NCI-H2029 treated with DMSO at 0.1 percent for 48 hours (cell line): ENCODE measurements at places on chromosomes 2 and 18.

GRCh38 chr2:176285321-176285720 lies 16.1 kb downstream of the MTX2 start:
- DNase-seq: no peak

DNA sequence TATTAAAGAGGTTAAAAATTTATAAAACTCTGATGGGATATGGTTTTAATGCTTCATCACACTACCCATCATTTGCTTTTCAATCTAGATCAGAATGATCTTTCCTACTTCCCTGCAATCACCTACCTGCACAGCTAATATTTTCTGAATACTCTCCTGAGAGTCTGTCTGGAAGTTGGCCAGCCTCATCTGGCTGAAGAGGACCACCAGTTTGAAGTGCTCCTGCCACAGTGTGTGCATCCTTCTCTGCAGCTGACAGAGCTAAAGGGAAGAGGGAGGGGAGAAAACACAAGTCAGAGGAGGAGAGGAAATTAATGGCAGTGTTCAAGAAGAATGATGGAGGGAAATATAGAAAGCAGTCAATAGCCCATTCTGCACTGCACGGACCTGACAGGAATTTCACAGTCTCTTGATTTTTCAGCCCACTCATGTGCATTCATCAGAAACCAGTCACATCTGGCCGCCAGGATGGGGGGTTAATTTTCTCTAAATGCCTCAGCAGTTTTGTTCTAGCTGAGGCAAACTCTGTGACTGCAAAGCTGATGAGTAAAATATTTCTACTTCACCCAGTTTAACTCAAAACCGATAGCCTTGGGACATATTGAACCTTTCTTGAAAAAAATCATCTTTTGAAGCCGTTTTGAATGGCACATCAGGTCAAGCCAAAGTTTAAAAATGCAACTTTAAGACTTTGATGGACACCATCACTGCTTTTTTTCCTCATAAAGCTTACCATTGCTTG lies 201.8 kb upstream of the KLHL14 start:
- DNase-seq: peak; percentile 48

DNA sequence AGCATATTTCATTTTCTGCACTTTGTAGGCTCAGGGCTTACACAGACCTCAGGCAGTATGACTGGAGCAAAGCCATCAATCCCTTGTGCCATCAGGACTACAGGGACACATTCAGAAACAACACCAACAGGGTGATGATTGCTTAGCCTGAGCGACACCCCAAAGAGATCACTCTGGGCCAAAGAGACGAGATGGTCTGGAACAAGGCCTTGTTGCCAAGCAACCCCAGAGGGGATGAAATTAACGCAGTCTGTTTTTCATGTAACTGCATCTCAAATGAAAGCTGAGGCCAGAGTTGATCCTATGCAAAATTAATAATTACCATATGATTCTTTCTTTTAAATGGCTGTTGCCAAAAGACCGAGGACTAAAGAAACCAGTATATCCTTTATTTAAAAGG lies 20.2 kb upstream of the B3GNT2 start:
- no peak for DNase-seq

DNA sequence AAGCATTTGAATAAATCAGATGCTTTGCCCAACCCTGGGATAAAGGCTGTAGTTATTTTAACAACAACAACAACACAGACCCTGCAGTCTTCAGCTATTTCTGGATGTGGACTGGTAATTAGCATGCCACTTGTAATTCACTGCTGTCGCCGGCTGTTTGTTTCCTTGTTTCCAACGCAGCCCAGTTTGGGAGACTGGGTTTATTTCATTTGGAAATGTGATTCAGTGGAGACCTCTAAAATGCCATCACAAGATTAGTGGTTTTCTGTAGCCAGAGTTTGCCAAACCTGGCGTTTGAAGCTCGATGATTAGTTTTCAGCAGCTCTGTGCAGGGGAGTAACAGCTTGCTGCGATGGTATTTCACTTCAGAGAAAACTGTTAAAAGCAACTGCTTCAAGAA lies 83.5 kb downstream of the LDLRAD4 start:
- DNase-seq: no peak

DNA sequence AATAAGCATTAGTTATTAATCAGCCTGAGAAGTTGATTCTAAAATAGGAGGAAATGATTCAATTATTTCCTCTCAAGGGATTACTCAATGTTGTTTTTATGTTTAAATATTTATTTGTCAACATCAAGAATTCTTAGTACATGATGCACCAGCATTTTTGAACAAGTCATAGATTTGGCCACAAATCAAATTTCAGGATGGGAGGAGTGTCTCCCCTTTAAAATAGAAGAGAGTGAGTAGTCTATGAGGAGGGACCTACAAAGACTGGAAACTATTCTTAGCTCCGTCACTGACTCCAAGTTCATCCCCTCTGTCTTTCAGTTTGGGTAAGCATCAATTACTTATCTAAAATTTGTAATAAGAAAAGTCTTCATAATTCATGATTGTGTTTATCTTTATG lies 18.6 kb upstream of the IL18R1 start:
- DNase-seq: no peak

DNA sequence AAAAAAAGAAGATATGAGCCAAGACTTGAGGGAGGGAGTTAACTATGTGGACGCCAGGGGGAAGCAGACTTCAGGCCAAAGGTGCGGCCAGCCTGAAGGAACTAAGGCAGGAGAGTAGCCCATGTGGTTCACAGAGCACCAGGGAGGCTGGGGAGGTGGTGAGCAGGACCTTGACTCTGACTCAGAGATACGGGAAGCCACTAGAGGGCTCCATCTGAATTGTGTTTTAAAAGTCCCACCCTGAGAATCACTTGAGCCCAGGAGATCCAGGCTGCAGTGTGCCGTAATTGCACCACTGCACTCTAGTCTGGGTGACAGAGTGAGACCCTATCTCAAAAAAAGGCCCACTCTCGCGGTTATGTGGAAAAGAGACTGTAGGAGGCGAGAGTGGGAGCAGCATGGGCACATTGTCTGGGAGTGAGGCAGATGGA lies 12.3 kb downstream of the CEP192 start:
- DNase-seq: no peak

GRCh38 chr2:75612862-75613243 lies 33.7 kb upstream of the MRPL19 start:
- no peak for DNase-seq

- no peak for DNase-seq
These were observed 93.6 kb downstream of the CRIM1 start for GRCh38 chr2:36449213-36449612.

DNA sequence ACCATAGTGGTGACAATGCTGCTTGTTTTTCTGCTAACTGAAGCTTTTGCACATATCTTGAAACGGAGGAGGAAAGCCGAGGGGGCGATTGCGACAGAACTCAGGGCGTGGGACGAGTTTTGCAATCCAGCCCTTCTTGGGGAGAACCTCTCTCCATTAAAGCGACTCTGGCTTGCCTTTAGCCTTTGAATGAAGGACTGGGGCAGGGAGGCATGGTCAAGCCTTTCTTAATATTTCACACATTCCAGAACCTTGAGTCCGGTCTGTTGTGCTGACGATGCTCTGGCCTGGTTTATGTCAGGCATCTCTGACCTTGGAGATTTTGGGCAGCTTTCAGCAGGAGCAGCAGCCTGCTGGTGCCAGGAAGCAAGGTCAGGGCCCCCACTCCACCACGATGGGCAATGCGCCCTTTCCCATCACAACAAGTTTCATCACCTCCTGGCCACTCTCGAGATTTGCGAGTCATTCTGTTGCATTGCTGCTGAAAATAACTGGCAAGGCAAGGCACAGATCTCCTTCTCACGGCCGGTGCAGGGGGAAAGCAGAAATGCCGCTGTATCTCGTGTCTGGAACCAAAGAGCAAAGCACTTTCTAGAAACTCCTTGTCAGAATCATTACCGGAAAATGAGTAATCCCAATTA lies 10.8 kb downstream of the EMILIN2 start:
- no peak for DNase-seq

- DNase-seq: no peak
These were observed 146.3 kb downstream of the GCA start for GRCh38 chr2:162490052-162490717.

- DNase-seq: no peak
These were observed 49.9 kb upstream of the CALCRL start for GRCh38 chr2:187497858-187498463.

- no peak for DNase-seq
These were observed 259.5 kb upstream of the RAB12 start for GRCh38 chr18:8349608-8350323.
